ENCODE measurements at places on chromosomes 5 and 9.

DNA sequence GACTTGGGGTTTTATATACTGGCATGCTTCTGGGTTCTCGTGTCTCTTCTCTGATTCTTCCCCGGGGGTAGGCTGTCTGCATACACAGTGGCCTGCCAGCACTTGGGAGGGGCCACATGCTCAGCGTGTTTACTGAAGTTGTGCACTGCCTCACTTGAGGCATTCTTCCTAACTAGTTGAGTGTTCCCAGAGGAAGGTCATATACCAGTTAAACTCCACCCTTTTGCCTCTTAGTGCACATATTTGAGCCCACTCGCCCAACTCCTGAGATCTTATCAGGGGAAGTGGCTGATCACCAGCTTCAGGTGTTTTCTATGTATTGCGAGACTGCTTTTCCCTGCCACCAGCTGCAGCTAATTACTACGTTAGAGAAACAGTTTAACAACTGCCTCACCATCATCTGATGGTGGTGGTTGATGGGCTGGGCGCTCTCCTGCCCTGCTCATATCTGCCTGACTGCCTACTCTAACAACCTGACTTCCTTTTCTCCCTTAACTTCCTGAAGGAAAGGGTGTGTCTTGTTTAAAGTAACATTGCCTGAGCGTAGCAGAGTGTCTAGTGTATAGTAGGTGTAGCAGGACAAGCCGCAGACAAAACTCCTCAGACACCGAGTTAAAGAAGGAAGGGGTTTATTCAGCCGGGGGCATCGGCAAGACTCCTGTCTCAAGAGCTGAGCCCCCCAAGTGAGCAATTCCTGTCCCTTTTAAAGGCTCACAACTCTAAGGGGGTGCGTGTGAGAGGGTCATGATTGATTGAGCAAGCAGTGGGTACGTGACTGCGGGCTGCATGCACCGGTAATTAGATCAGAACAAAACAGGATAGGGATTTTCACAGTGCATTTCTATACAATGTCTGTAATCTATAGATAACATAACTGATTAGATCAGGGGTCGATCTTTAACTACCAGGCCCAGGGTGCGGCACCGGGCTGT is 60.1 kb upstream of the CLINT1 start:
- no peak for DNase-seq

DNA sequence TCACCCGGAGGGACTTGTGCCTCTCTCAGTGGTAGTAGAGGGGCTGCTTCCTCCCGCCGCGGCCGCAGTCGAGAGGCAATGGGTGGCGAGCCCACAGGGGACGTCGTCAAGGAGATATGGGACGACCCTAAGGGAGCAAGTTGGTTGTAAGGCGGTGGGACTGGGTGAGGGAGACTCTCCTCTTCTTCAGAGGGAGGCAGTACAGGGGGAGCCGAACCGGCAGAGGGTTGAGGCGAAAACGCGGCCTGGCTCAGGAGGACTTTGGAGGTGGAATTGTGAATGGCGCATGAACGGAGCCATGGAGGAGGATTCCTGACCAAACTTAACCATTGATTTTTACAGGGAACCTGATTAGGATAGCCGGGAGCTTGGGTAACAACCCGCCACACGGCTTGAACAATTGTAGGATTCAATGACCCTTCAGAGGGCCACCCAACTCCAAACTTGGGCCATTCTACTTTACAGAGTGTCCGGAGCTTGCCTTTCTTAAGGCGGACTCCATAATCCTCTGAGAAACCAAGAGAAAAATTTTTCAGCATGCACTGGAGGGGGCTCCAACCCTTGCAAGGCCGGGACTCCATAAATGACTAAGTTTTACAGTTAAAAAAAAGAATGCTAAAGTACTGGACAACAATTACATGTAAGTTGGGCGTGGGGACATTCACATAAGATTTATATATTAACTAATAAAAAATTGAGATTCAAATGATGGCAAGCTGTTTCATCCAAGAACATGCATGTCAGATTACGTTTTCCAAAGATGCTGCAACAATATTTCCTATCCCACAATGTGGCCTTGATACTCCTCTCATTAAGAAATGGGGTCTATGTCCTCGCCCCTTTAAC is 19.4 kb upstream of the RHOBTB3 start:
- DNase-seq: no peak

- no peak for DNase-seq
These were observed 8.9 kb upstream of the BNC2 start for GRCh38 chr9:16879416-16879815.

GRCh38 chr5:171714851-171715250 is 70.8 kb upstream of the SMIM23 start:
- no peak for DNase-seq

DNA sequence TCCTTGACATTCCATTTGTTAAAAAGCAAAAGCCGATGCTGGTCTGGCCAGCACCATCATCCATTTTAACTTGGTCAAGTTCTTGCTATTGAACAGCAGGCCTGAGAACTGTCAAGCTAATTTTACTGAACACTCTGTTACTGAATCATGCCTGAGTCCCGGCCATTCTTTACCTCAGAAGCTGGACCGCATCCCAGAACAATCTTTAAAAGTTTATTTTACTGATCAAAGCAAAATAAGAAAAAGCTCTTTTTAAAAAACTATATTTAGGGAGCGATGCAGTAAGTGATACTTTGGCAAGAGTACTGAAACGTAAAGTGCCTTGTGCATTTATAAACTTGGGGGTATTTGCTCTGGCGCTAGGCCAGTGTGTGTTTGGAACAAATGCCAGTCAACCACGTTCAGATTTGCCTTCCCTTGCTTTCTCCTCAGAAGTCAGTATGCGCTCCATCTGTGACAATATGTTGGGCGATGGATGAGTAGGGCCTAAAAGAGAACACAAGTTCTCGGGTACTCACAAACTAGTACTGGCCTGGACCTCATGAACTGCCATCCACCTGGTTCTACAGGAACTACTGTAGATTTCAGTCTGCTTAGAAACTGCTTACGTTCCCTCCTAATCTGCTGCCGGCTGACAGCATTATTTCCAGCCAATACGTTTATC is 161.9 kb downstream of the MAPKAP1 start:
- no peak for DNase-seq

DNA sequence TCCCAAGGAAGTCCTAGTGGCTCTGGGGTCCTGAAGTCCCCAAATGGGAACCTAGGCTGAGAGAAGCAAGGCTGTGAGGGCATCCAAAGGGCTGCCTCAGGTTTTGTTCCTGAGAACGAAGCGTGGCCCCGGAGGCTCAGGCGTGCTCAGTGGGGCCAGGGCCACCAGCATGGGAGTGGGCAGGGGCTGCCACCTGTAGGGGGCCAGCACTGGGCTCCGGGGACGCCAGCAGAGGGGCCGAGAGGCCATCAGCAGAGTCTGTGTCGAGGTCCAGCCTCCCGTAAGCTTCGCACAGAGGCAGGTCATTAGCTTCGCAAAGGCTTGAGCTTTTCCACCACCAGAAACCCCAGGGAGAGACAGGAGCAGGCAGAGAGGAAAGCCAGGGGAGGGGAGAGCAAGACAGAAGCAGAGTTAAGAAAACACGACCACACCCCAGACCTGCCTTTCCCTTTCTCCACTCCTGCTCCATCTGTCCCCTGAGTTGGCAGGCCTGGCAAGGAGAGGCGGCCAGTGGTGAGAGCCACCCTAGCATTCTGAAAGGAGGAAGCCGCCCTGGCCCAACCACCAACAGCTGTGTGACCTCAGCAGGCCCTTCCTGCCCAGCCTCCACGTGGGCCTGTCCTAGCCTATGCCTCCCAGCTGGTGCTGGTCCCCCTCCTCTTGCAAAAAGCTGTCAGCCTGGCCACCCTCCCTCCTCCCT is 5.5 kb upstream of the SURF6 start:
- DNase-seq: no peak
